Right renal pelvis (tissue), 4 donors: ENCODE measurements at places on chromosomes 3 and 15. TPM values are rescaled to one million over a fixed set of nuclear protein-coding genes. Genes with fewer than 3 reads are reported as not detected.

GRCh38 chr3:26381411-26381810 is 241.2 kb upstream of the LRRC3B start:
- peak; percentile 49 for DNase-seq

- no peak for DNase-seq
Measured at GRCh38 chr15:80070840-80071239, 11.4 kb downstream of the ZFAND6 start.

The IL20RB gene
- 0.69 TPM for polyA plus RNA-seq

DNA sequence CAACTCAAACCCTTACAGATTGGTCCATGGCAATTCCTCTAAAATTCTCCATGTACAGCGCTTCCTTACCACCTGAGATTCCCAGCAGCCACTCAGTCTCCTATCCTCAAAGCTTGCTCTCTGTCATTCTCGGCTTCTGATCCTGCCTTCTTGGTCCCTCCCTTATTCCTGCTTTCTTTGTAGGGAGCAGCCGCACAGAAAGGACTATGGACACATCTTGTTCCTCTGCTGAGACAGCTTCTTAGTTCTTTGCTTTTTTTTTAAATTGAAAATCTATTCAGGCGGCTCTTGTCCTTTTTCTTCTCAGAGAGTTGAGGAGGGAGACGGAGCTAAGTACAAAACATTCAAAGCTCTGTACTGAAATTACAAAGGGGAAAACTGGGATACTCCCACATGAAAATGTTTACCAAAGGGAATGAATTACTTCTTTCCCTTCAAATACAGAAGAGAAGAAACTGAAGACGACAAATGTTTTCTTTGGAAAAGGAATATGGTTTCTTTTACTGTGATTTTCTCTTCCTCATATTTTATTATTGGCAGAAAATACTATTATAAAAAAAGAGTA is 285.1 kb downstream of the IL20RB start:
- DNase-seq: no peak

DNA sequence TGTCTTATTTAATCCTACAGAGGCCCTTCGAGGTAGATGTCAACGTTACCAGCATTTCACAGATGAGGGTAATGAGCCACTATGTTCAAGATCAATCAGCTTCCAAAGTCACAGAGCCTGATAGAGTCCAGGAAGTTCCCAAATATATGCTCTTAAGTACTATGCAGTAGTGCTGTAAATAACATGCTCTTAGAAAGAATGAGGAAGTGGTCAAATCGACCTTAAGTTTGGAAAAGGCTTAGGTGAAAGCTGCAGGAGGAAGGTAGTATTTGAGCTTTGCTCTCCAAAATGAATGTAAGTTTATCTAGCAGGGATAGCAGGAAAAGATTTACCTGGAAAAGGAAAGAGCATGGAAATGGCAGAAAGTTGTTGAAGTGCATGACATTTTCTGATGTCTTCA is 234.0 kb downstream of the RBMS3 start:
- DNase-seq: no peak

DNA sequence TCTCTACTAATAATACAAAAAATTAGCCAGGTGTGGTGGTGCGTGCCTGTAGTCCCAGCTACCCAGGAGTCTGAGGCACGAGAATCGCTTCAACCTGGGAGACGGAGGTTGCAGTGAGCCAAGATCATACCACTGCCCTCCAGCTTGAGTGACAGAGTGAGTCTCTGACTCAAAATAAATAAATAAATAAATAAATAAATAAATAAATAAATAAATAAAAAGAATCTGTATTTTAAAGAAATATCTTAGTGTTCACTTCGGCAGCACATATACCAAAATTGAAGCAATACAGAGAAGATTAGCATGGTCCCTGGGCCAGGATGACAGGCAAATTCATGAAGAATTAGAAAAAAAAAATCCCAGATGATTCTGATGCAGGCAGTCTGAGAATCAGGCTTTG is 51.9 kb downstream of the ROBO2 start:
- DNase-seq: no peak

GRCh38 chr3:43738305-43738704 is 47.6 kb downstream of the ABHD5 start:
- no peak for DNase-seq

DNA sequence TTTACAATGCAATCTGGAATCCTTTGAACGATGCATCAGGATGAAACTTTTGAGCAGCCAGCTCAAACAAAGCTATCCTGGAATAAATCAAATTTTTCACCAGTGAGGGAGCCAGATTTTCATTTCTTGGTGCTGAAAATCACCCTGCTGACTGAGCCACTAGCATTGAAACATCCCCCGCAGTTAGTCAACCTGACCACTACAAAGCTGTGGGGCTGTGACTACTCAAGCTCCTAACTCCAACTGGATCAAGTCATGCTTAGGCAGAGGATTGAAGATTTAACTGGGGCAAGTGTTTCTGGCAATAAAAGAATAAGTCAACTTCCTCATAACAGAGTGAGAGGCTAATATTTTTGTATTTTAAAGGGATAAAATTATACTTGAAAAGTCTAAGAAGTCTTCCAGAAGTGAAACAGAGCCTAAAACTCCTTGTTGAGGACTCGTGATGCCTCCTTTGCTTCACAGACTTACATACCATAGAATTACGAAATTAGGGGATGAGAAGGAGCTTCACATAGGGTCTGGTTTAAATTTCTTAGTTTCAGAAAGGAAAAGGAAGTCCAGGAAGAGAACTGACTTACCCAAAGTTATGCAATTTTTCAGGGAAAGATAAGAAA is 177.8 kb downstream of the SERPINI1 start:
- DNase-seq: no peak

- DNase-seq: no peak
Measured at GRCh38 chr3:143428294-143428693, 308.7 kb downstream of the CHST2 start.

- DNase-seq: no peak
Measured at GRCh38 chr3:64110071-64110470, 86.8 kb upstream of the PSMD6 start.

DNA sequence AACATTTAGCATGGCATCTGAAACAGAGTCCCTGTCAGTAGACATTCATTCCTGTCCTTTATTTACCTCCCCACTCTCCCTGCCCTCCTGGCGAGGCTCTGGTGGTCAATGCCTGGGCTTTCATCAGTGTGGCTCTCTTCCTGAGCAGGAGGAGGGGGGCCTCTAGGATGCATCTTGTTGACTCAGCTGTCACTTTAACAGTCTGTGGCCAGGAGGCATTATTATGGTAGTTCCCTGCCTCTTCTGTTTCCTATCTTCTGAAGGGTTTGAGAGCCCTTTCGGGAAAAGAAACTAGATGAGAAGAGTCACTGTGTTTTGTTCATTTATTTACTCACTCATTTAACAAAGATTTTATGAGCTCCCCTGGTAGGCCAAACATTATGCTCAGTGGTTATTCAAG is 2.4 kb upstream of the PPP1R14D start:
- no peak for DNase-seq

The CCDC9B gene
- polyA plus RNA-seq: 5.5 TPM

The TRPM1 gene
- 0.53 TPM for polyA plus RNA-seq

- DNase-seq: no peak
Measured at GRCh38 chr3:98966434-98966833, 64.9 kb upstream of the DCBLD2 start.

DNA sequence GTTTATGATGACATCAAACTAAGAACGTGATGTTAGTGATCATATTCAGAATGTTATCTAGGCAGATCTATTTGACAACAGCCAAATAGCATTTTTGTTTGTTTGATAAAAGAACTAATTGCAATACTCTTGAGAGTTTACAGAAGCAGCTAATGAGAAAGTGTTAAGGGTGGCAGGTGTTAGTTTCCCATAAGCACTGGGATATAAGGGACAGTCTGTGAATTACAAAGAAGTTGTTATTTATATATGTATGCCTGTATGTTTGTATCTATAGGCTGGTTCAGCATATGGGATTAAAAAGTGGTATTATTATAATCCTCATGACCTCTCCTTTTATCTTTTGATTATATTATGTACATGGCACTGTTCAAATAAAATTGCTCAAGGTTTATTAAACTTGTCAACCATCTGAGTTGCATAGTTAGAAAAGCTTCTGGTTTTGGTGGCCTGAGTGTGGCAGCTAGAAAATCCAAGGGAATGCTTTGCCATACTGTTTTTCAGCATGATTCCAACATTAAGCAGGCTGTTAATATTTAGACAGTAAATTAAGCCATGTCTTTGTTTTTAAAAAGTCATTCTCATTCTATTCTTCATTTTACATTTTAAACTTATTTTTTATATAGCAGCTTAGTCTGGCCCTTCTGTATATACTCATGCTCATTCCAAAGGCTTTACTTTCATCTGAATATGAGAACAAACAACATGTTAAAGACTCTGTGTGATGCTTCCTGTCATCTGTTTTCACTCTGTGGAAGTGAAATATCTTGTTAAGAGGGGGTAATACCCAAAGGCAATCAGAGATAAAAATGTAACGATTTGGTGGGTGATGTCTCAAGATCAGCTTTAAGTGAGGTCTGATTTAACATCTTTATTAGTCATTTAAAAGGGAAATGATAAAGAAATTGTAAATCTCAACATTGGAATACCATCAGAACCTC is 13.1 kb downstream of the ROBO2 start:
- no peak for DNase-seq

GRCh38 chr15:25862472-25863110 is 536 bp downstream of the ATP10A start:
- DNase-seq: no peak

The TNNC1 gene
- polyA plus RNA-seq: 6.8 TPM

The UROC1 gene
- polyA plus RNA-seq: 0.07 TPM

DNA sequence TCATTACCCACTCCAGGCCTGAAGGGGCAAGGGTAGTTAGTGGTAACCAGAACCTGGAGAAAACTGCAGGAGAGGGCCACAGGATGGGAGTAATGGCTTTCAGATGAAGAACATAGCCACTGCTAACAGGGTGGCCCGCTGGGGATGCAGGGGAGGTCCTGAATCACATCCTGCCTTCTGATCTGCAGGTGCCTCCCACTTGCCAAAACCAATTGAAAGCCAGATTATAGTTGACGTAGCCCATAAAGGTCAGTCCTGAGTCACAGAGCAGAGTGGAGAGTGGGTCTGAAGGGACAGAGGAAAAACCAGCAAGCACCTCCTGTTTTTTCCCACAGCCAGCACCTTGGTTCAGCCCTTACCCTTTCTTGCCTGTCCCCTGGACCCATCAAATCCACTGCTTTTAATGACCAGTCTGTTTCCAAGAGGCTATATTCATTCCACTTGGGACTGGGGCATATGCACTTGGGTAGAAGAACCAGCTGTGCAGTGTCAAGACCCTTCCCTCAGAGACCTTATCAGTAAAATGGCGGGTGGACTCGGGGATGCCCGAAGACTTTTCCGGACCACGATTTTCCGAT is 646 bp upstream of the SLC35G2 start:
- DNase-seq: no peak

DNA sequence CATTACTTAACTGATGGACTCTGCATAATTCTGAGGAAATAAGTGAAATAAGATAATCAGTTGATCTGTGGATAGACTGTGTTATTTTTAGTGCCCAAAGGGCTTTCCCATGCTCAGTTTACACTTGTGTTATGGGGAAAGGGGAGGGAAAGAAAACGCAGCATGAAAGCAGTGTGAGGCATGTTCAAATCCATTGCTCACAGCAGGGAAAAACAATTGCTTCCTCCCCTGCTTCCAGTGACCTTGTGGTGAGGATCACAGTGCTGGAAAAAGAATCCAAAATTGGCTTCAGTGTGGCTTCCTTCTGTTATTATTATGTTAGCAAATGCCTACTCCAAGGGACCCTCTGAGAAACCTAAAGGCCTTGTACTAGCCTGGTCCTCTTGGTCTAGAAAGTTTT is 285.1 kb upstream of the CDIN1 start:
- DNase-seq: no peak

GRCh38 chr3:136750209-136750896 is 1.8 kb downstream of the STAG1 start:
- DNase-seq: peak; percentile 10

The SPATA12 gene
- 0.12 TPM for polyA plus RNA-seq

The AMIGO3 gene
- polyA plus RNA-seq: 1.0 TPM

DNA sequence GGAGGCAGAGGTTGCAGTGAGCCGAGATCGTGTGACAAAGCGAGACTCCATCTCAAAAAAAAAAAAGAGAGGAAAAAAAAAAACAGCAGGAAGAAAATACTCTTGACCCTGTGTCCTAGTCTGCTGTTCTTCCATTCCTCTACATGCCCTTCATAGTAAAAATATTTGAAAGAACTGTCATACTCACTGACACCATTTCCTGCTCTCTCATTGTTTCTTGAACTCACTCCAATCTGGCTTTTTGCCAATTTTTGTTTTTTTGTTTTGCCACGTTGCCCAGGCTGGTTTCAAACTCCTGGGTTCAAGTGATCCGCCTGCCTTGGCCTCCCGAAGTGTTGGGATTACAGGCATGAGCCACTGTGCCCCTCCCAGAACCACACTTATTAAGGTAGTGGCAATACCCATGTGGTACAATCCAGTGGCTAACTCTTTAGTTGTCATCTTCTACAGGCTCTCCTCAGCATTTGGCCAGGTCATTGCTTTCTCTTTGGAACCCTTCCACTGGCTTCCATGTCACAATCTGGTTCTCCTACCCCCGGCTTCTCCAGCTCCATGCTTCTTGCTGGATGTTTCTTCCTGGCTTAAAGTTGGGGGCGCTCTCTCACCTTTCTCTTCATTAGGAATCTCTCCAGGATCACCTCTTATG is 238.2 kb upstream of the C2CD4B start:
- no peak for DNase-seq

GRCh38 chr3:195887670-195888069 is 20.7 kb downstream of the TNK2 start:
- DNase-seq: no peak

DNA sequence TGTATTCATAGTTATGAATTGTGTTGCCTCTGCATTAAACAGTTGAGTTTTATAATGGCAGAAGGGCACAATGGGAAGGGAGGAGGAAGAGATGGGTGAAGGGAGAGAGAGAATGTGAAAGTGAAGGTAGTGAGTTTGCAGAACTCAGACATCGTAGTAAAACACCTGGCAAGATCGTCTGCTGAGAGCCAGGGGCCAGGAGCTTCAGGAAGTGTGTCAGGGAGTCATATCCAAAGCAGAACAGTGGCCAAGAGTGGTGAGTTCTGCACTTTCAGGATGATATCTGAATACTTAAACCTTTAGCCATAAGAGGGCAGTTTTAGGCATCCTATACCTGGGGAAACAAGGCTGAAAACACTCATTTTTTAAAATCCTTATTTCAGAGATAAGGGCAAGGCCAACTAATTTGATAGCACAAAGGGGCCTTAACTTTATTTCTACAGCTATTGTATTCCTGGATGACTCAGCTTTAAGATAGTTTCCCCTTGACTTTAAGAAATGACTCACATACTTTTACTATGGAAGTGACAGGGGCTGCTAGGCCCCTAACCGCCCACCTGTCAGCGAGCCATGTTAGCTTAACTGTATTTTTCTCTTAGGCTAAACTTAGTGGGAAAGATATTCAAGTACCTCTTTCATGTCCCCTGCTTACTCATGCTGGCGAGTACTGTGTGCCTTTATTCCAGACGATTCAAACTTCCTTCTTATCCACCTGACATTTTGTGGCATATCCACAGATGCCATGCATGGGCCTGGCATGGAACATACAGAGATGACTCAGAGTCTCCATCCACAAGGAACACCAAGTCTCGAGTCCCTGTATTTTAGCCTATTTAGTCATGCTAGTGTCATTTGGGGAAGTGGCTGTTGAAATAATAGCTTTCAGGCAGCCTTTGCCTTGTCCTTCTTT is 53.9 kb downstream of the RLBP1 start:
- no peak for DNase-seq

GRCh38 chr15:75727851-75728715 is 15.4 kb upstream of the CSPG4 start:
- no peak for DNase-seq
